ENCODE measurements at places on chromosomes 16 and 17. TPM values are rescaled to one million over a fixed set of nuclear protein-coding genes. Genes with fewer than 3 reads are reported as not detected.

DNA sequence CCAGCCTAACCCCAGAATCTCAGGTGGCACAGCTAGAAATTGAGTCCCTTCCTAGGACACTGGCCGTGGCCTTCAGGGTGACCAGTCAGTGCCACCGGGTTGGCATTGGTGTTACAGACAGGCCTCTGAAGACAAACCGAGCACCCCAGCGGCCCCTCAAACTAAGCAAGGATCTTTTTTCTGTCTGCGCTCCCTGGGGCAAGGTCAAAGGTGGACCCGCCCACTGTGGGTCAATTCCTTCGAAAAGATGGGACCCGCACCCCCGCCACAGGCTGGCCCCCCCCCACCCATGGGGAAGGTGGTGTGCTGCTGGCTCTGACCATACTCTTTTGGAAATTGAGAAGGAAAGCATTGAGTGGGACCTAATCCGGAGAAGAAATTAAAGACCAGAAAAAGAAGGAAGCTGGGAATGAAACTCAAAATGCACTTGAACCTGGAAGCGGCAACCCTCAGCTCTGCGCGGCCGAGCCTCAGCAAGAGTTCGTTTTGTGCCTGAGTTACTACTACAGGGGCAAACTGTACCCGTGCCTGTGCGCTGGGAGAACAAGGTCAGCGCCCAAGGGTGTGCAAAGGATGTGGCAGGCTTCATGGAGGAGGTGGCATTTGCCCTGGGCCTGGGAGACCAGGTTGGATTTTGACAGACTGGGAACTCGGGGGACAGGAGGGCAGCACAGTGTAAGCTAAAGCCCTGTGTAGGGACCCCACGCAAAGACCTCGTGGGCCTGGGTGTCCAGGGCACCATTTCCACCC lies 20.4 kb downstream of the TMC6 start:
- DNase-seq: no peak

- DNase-seq: no peak
Measured at GRCh38 chr16:74190292-74190691, 106.3 kb upstream of the PSMD7 start.

Gene PRR35
- not detected for total RNA-seq

Gene MILR1
- 3.9 TPM for total RNA-seq

All from fibroblast of villous mesenchyme (primary cell).